ENCODE measurements at places on chromosomes 16 and 17.

- peak; percentile 8 for DNase-seq
Observed at GRCh38 chr16:49158029-49158642, 123.5 kb downstream of the CBLN1 start.

DNA sequence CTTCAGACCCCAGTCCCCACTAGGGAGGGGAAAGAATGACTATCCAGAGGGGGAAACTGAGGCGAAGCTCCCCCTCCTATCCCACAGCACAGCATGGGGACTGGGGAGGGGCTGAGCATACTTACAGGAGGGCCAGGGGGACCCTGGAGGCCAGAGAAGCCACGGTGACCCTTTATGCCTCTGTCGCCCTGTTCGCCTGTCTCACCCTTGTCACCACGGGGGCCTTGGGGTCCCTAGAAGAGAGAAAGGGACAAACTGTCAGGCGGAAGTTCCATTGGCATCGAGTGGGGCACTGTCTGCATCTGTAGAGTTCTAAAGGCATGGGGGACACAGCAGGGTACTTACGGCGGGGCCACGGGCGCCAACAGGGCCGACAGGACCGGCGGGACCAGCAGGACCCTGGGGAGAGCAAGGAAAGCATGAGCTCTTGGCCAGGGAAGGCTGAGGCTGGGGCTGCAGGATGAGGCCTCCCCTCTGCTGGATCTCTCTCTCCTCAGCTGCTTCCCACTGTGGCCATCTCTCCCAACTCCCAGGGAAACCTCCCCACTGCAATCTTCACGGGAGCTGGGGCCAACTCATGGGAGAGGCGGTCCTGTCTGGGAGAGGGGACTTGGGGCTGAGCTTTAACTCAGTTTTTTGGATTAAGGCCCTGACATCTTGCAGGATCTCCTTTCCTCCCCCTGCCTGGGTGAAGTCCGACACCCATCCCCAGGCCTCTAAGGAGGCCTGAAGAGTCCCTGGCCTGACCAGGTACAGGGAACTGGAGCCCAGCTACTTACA is 13.5 kb downstream of the COL1A1 start:
- no peak for DNase-seq

DNA sequence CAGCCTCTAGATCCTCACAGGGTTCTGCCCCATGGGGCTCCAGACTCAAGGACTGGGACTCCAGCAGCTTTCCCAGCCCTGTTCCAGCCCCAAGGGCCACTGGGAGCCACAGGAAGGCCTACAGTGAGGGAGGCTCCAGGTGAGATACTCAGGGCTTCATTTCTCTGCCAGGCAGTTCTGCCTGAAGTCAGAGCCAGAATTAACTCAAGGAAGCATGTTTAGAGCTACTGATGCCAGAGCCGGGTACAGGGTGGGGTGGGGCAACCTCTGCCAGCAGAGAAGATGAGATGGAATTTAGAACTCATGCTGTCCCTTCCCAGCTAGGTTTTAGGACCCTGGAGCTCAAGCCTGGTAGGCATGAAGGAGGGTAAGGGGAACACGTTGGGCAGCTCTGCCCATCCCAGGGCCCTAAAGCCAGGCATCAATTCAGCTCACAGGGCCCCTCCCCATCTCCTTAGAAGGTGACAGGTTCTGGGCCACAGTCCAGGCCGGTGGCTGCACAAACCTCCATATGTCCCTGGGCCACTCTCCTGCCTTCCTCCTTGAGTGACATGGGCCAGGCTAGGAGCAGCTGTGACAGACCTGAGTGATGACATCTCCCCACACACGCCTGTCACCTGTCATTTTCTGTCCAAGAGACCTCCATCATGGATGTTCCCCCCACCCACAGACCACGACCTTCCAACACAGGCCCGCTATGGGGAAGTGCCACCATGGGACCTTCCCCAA is 24.5 kb upstream of the SPPL2C start:
- DNase-seq, result no peak

DNA sequence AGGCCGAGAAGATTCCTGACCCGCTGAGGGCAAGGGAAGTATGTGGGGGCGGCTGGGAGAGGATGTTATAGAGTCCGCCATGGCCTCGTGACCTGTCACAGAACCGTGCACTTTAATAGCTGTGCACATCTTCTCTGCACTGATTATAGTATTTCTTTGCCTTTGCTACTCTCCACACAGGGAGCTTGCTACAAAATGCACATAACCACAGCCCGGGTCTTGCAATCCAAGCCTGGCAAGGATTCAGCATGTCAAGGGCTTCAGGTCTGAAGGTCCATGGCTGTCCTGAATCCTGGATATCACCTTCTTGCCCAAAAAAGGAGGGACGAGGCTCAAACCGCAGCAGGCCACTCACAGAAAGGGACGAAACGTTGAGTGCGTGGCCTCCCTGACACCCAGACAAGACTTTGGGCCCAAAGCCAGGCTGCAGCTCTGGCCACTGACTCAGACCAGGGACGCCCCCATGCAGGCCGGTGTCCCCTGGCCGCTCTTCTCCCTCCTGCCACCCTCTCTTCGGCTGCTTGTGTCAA is 43.7 kb downstream of the USP22 start:
- no peak for DNase-seq

- DNase-seq, result no peak
Observed at GRCh38 chr16:87457709-87458423, 35.0 kb downstream of the ZCCHC14 start.

- DNase-seq, result no peak
Observed at GRCh38 chr16:19540241-19540970, 15.1 kb upstream of the VPS35L start.

- no peak for DNase-seq
Observed at GRCh38 chr16:86895606-86896005, 317.3 kb downstream of the FOXL1 start.

DNA sequence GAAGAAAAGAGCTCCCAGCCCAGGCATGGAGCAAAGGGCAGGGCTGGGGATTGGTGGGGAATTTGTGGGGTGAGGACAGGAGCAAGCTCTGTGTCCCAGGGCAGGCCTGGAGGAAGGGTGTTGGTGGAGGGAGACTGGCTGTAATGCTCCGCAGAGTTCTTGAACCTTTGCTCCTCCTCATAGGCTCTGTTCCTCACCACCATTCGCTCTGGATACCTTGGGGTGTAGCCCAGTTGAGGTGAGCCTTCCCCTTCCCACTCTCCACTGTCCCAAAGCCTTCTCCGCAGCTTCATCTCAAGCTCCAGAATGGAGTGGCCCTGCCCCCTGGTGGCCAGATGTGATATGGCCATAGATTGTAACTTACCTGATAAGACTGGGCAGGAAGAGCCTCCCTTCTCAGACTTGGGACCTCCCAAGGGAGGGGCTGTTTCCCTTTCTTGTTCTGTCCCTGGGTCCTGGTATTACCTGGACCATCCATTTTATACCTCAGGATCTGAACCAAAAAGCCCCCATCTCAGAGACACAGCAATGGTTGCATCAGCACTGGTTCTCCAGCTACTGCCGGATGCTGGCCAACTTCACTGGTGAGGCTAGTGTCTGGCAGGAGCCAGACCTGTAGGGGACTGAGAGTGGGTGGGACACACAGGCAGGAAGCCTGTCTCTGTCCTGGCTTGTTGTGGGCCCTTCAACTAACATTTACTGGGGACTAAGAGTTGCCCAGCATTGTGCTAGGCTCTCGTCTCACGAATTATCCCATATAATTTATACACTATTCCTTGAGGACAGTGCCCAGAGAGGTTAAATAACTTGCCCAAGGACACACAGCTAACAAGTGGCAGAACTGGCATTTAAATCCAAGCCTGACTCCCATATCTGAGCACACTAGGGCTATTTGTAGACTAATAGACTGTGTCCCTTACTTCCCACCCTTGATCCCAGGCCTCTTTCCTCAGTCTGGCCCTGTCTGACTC is 19.1 kb upstream of the STAC2 start:
- peak; percentile 70 for DNase-seq

DNA sequence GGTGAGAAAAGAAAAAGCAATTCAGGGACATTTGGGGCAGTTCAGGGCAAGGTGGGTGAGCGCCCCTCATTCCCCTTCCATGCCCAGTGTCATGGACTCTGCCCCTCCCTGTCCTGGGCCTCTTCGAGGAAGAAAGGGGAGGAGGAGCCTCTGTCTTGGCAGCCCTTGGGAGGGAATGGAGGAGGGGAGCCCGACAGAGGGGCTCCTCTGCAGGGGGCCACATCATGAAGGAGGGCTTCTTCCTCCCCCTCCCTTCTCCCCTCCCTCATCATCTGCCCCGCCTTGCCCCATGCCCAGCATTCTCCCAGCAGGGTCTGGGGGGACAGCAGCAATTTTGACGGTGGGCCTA is 33.2 kb upstream of the TAC4 start:
- no peak for DNase-seq

- no peak for DNase-seq
Observed at GRCh38 chr16:56787167-56787566, 57.2 kb downstream of the NUP93 start.
